ENCODE measurements at places on chromosomes 4 and X. TPM values are rescaled to one million over a fixed set of nuclear protein-coding genes. Genes with fewer than 3 reads are reported as not detected.

The CXorf51A gene
- not detected for total RNA-seq

The MTNR1A gene
- total RNA-seq: 1.2 TPM

The GPRIN3 gene
- 1.5 TPM for total RNA-seq

The HSD17B11 gene
- 48.0 TPM for total RNA-seq

The FREM3 gene
- total RNA-seq: not detected

The ZNF157 gene
- not detected for total RNA-seq

The SUPT20HL2 gene
- total RNA-seq: not detected

The TRIM2 gene
- 0.59 TPM for total RNA-seq

The SAGE1 gene
- 0.09 TPM for total RNA-seq

The CLTRN gene
- 0.82 TPM for total RNA-seq

The P2RY8 gene
- total RNA-seq: not detected

The TEX13B gene
- total RNA-seq: not detected

All from A549 treated with Mapracorat at 1 μM for 4 hours (cell line).